ENCODE measurements at places on chromosomes 3 and 15.

DNA sequence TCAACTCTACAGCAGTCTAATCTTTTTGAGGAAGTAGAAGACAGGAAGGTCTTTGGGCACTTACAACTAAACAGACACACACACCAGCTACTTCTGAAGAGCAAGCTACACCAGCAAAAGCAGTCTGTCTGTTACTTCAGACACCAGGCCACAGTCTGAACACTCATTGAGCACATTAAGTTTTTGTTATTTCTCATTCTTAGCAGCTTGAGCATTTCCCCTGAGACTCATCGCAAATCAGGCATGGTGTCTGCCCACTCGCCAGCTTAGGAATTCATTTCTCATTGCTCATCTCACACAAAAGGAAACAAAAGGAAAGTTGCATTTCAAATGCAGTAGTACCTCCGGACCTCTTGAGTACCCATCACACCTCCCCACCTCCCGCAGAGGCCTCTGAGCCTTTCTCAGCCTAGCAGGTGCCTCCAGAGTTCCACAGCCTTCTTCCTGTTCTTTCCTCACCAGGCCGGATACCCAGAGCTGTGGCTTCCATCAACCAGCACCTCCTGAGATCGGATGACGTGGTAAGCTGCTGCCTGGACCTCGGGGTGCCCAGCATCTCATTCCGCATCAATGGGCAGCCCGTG, 302.0 kb downstream of the RYR3 start:
- no peak for DNase-seq

- no peak for DNase-seq
These were observed 97.1 kb downstream of the FBLN2 start for GRCh38 chr3:13645801-13646637.

DNA sequence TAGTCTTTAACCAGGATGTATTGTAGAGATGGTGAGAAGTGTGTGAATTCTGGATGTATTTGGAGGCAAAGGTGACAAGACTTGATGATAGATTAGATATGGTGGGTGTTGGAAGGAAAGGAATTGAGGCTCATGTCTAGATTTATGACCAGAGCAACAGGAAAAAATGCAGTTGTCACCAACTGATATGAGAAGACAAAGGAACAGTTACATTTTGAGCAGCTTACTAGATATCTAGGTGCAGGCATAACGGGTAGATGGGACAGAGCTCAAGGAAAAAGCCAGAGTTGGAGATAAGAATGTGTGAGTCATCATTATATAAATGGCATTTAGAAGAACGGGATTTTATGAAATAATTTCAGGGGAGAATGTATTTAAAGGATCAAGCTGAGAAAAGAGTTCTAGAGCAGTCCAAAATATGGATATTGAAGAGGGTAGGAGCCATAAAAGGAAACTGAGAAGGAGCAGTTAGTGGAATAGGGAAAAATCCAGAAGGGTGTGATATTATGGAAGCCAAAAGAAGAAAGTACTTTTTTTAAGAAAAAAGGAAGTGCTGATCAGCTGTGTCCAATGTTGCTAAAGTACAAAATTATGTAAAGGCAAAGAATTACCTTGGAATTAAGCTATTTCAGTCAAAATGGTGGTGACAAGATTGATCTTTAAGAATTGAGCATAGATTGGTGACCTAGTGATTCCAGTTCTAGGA, 262.5 kb downstream of the CGGBP1 start:
- no peak for DNase-seq

DNA sequence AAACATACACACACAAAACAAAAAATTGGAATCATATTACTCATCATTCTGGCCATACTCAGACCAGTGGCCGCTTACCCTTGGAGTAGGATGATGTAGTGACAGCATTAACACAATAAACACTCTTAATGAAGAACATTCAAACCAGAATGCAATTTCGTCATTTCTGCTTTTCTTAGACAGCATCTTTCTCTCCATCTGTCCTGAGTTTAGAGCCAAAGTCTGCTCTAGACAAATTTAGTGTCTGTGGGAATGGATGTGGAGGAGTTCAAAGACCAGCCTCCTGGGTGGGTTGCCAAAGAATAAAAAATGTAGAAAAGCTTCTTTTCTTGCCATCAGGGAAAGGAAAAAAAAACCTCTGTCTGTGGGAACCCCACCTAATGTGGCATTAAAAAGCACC, 212.4 kb upstream of the POU1F1 start:
- no peak for DNase-seq

DNA sequence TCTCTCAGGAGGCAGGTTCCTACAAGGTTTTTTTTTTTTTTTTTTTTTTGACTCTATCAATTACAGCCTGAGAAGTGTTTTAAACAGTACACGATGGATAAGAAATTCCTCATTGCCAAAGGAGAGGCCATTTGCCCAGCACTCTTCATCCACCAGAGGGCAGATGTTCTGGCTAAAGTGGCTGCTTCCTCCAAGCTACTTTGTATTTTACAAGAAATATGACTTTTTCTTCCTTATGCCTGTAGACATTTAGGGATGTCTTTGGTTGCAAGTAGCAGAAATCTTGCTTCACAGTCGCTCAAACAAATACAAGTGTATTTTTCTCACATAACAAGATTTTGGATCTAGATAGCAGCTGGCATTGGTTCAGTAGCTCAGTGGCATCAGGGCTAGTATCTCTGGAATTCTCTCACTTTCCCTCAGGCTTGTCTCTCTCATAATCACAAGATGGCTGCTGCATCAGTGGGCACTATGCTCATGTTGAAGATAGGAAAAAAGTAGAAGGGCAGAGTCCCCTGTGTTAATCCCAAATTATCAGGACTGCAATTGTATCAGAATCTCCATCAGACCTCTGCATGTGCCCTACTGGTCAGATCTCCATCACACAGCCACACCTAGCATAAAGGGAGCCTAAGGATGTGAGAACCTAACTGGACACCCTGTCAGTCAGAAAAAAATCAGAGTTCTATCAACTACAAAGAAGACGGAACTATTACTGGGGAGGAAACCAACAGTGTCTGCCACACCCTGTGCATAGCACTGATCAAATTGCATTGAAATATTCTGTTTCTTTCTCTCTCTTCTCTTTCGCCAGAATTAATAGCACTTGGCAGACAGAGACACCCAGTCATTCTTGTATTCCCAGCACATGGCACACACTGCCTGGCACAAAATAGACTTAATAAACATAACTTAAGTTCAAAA, 138.9 kb upstream of the COL8A1 start:
- peak; percentile 27 for DNase-seq

DNA sequence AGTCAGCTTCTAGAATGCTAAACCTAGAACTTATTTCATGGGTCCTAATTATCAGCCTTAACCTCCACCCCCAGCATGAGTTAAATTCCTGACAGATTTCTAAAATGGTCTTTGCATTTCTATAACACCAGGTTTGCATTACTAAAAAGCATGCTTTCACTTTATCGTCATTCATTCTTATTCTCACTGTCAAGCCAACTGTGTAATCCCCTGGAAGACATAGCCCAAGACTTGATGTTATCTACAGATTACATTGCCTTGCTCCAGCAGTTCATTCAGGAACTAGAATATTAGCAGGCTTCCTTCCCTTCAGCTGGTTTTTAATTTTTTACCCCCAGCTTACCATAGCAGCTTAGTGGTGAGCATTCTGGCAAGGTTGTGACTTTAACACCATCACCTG, 184.0 kb downstream of the SLCO3A1 start:
- no peak for DNase-seq

- no peak for DNase-seq
These were observed 20.6 kb downstream of the SLC6A11 start for GRCh38 chr3:10836676-10837075.

GRCh38 chr3:191342006-191342405, 11.7 kb upstream of the UTS2B start:
- no peak for DNase-seq

DNA sequence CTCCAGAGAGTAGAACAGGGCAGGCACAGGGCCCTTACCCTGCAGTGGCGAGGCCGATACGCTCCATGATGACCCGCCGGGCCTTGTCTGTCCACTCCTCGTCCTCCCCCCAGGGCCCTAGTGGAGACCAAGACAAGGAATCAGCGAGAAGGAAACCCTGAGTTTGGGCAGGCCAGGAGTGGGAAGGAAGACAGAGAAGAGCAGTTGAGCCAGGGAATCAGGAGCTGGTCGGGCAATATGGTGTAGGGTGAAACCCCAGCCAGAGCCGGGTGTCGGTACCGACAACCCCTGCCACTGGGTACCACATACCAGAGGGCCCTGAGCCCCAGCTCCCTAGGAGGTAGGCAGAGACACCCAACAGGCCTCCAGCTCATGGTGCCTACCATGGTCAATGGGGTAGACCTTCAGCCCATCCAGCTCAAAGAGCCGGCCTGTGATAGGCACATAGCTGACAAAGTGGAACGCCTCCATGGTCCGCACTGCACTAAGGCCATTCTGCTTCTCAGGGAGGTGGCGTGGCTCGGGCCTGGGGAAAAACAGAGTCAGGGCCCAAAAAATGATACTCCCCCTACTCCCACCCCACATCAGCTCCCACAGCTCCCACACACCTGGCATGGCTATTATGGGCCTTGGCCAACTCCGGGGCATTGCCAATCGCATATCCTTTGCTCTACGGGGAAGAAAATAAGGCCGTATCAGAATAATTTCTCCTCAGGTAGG, 38.0 kb downstream of the SEMA3G start:
- no peak for DNase-seq

GRCh38 chr15:66795851-66796250, 93.8 kb downstream of the SMAD6 start:
- DNase-seq: no peak

DNA sequence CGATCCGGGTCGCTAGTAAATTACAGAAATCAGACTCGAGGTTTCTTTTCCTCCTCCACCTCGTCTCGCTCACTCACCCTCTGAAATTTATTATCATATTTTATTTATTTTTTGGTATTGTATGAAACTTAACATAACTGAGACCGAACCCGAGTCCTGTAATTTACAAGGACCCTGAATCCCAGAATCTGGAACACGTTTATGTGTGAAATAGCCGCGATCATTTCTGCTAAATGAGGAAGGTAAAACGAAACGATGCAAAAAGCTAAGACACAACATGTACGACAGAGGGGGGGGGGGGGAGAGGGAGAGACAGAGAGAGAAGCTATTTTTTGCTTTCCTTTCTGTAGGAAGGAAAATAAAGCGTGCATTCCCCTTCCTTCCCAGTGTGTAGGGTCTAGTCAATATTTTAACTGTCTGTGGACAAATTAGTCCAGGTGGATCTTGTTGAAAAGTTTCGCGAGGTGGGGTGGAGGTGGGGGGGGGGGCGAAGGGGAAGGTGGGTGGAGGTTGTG, 1.6 kb downstream of the BBX start:
- no peak for DNase-seq

DNA sequence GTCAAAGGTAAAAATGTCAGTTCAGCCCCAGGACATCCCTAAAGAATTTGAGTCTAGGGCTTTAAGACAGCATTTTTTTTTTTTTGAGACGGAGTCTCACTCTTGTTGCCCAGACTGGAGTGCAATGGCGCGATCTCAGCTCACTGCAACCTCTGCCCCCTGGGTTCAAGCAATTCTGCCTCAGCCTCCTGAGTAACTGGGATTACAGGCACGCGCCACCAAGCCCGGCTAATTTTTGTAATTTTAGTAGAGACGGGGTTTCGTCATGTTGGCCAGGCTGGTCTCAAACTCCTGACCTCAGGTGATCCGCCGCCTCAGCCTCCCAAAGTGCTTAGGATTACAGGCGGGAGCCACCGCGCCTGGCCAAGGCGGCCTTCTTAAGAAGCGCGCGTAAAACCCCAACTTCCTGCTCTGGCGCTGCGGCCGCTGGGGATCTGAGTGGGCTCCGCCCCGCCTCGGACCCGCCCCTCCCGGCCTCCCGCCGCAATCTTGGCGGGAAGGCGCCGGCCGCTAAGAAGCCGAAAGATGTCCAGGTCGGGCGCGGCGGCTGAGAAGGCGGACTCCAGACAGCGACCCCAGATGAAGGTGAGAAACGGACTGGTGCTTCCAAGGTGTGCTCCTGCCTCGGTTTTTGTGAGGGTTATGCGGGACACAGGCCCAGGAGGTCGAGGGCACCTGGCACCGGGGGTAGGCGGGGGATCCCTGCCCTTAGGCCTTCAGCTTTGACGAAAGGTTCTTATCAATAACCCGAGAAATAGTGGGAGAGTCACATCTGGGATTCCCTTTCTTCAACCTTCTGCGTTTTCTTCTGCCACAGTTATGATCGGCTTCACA, at the start of gene WDR76:
TSS of gene WDR76 (plus strand) at position 495 of the 834 bp plus-strand sequence. CDS start at position 526, 31 bp downstream.
- DNase-seq: peak; percentile 47

DNA sequence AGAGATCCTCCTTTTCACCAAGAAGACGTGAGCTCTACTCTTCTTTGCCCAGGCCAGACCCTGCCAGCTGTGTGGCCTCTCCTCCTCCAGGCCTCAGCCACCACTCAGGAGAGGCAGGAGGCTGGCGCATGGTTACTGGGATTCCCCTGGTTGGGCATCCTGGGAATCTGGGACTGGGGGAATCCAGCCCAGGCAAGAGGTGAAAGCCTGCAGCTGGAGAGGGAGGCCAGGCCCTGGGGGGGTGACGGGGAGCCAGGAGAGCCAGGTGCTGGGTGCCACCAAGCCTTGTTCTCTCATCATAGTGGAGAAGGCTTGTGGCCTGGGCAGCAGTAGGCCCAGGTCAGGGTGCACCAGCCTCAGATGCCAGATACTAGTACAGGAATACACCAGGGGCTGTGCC, 6.2 kb downstream of the CCDC9B start:
- no peak for DNase-seq

DNA sequence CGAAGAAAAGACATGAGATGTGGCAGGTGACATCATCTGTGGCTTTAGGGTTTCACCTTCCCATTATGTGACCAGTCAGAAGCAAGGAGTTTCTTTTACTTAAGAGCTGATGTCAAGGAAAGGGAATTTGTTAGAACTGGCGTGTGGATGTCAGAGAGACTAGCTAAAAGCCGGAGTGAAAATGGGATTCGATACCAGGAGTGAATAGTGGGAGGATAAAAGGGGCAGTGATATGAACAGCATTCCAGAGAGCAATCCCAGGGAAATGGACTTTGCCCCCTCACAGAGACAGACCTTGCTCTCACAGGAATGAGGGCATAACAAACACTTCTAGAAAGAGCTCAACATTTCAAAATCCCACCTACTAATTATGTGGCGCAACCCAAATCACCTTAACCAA, 5.9 kb upstream of the FMN1 start:
- DNase-seq: no peak

DNA sequence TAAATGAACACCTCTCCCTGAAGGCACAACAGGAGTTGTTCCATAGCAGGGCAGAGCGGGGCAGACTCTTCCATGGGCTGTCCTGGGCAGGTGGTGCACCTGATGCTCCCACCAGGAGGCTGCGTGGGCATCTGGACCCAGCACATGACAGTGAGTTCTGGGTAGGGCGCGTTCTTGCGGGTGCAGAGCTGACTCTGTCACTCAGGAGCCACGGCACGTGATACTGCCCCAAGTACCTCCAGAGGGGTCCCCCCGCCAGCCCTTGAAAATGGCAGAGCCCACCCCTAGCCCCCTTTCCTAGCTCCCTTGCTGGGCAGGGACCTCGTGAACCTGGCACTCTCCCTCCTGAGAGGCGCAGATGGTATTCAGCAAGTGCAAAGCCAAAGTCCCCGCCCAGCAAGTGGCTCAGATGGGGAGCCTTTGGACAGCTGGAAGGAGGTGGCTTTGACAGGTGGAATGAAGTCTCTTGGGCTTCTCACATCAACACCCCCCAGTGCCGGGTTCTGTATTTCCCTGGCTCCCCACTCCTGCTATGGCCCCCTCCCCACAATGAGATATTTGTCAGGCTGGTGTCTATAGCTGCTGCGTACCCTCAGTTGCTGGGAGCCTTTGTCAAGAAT, 172.1 kb downstream of the TBC1D2B start:
- no peak for DNase-seq

All from iPS DF 6.9 (cell line).